T-helper 17 cell (primary cell): ENCODE measurements at places on chromosomes 5 and 9.

GRCh38 chr9:18534611-18535010 lies 60.7 kb downstream of the ADAMTSL1 start:
- DNase-seq = no peak

- no peak for DNase-seq
These were observed 190.6 kb downstream of the MPDZ start for GRCh38 chr9:13088720-13089427.

DNA sequence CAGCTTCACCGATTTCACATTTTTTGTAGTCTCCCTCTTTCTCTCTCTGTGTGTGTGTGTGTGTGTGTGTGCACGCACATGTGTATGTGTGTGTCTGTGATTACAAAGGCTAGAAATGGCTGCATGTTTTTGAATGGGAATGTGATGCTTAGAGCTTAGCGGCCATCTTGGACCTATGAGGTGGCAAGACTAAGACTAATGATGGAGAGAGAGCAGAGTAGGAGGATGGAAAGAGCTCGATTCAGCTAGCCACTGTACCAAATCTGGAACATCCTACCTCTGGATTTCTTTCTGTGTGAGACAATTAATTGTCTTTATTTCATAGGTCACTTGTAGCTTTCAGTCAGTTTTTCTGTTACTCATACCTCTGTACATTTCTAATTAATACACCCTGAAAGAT lies 205.1 kb downstream of the PCSK1 start:
- no peak for DNase-seq

- DNase-seq = no peak
These were observed 37.9 kb downstream of the LURAP1L start for GRCh38 chr9:12812710-12813109.

- DNase-seq = no peak
These were observed 45.9 kb upstream of the PHYKPL start for GRCh38 chr5:178278358-178279023.

DNA sequence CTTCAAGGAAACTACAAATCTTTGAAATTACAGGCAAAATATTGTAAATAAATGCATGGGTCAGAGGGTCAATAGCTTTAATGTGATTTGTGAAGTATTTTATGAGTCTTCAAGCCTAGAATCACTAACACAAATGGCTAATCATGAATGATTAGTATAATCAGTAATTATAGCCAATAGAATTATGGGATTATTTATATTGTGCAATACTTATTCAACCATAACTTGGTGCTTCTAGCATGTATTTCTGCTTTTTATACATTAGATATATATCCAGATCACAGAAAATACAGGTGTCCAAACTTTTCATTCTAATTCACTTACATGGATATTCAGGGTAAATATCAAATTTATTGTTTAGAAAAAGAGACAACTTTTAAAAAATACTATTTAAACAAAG lies 12.1 kb downstream of the HCN1 start:
- no peak for DNase-seq

- no peak for DNase-seq
These were observed 481.1 kb downstream of the NR2F1-AS1 start for GRCh38 chr5:93099902-93100347.

GRCh38 chr5:41787265-41787664 lies 83.0 kb downstream of the OXCT1 start:
- DNase-seq = no peak

DNA sequence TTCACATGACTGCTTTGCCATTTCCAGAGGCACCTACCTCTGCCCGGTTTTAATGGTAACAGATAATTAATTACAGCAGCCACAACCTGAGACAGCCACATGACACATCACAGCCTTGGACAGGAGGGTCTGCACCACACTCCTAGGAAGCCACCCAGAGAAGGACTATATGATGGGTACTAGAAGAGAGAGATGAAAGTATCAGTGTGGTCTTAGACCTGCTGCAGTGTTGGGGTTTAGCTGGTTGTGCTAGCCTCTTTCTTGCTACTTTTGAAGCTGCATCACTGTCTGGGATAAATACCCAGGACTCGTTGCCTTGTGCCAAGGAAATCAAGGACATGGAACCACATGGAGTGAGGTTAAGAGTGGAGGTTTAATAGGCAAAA lies 266.4 kb downstream of the ICE1 start:
- DNase-seq = no peak

- DNase-seq = no peak
These were observed 405.5 kb downstream of the EFNA5 start for GRCh38 chr5:107265193-107265592.

DNA sequence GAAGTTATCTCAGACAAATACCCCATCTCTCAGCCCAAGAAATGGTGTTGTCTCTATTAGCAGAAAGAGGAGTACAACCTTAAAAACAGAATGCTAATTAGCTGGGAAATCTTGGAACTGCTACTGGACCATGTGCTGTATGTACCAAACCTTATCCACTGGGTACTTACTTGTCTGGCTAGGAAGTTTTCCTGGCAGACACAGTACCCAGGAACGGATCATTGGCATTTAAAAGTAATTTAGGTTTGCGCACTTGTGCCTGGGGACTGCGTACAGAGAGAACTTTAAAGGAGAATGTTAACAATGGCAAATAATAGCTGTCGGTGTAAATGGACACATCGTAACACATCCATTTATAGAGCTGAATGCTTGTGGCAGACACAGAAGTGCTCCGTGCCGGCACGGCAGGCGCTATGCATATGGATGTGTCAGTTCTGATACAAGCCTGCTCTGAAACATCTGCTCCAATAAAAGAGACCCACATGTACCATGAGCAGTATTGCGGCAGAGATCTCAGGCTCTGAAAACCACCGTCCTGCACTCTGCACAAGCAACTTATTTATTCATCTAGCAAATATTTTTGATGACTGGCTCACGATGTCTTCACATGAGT lies 290.6 kb upstream of the PANK3 start:
- DNase-seq = no peak

GRCh38 chr5:67291671-67292070 lies 95.1 kb upstream of the CD180 start:
- DNase-seq = no peak

GRCh38 chr5:122816756-122817155 lies 28.7 kb upstream of the SNX24 start:
- DNase-seq = no peak
